ENCODE measurements at places on chromosomes 2 and 18.

DNA sequence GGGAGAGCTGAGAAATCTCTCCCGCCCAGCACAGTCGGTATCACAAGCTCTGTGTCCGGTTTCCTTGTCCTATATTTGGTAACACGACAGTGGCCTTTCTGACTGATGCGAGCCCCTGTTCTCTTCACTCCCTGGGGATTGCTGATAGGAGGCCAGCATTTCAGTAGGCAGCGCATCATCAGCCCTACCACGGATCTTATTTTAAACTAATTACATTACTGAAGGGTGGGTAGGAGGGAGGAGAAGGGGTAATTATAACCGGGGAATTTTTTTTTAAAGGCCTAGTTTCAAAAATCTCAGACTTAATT, 125.6 kb upstream of the LGALSL start:
- DNase-seq = no peak

DNA sequence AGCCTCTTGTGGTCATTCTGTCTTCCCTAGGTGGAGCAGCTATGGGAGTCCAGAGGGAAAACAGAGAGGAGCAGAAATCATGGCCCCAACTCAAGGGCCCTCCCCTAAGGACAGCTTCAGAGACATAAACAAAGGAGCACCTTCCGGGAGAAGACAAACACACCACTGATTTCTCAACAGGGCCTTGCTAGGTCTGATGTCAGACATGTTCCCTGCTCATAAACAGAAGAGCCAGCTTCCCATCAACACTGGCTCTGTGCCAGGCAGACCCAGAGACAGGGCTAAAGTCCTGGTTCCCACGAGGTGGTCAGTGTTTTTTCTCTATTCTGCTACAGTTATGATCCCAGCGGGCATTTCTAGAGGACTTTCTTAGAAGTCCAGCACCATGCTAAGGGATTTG, 19.3 kb downstream of the CXCR2 start:
- no peak for DNase-seq

DNA sequence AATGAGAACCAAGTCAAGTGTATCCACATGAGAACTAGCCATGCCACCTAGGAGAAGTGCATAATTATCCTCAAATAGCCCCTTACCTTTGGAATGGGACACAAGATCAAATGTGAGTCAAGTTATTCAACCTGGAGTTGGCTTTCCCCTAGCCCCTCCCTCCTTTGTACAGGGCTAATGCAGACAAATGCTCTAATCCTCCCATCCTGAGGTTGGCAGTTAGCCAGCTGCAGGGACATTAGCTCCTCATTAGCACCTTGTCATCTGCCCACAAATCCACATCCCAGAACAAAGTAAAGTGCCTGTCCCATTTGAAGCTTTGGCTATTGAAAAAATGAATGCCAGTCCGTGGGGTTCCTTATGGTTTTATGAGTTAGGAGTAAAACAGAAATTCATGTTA, 294.1 kb upstream of the FANCL start:
- DNase-seq = peak; percentile 79

- no peak for DNase-seq
Observed at GRCh38 chr18:54532222-54532621, 58.8 kb upstream of the DYNAP start.

- DNase-seq = no peak
Observed at GRCh38 chr2:169073963-169074751, 4.8 kb downstream of the DHRS9 start.

DNA sequence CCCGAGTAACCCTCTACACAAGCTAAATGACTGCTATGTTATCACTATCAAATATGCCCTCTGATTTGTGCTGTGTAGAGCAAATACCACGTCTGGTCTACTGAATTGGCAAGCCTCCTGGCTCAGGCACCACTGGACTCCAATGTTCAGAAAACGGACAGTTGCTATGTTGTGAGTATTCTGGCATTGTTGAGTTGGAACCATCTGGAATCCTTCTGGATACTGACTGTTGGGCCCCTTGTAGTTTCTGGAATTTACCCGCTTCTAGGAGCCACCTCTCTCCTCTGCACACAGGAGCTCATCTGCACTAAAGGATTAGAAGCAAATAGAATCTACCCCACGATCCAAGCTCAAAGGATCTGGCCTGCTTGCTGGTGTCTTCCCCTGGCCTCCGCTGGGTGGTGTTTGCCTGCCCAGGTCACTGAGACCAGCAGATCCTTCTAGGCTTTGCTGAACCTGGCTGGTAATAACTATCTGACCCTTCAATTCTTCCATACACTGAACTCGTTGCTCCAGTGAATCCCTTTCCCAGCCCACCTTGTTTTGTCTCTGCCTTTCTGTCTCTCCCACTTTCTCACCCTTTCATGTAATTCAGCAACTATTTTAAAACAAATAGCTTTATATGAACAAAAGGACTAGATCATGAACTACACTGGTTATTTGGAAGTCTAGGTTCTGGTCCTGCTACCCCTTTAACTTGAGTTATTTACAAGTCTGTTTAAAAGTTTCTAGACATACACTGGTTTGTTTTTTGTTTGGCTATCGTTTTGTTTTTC, 2.1 kb upstream of the HAAO start:
- no peak for DNase-seq

DNA sequence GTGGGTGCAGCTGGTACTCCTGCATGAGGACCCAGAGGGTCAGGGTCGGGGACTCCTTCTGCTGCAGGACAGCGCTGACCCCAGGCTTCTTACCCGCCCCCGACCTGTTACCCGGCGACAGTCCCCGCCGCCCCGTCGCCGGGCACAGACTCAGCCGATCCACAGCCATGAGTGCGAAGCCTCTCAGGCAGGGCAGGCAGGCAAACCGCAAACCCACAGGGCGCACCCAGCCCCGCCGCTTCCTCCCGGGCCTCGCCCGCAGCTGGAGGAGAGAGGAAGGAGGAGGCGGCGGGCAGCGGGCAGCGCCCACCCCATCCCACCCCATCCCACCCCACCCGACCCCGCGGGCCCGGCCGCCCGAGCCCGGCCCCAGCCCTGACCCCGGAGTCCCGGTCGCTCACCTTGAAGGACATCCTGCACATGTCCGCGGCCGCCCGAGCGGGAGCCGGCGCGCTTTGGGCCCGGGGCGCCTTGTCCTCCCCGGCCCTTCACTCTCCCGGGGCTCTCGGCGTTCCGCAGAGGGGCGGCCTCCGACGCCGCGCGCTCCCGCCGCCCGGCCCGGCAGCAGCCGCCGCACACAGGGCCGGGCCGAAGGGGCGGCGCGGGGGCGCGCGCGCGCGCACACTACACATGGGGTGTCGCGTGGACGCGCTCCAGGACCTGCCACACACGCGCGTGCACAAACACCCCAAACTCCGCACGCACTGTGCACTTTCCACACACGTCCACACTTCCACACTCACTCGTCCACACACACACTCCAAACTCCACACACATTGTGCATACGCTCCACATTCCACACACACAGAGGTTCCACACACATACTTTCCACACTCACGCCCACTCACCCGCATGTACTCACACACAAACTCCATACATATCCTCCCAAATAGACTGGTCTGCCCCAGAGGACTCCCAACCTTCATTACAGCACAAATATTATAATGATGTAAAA, at the start of gene ANKRD29:
TSS of gene ANKRD29 (minus strand) at position 603 of the 955 bp plus-strand sequence. CDS start at position 422, 181 bp downstream.
- DNase-seq = no peak

GRCh38 chr18:12531749-12532148, 124.0 kb downstream of the PRELID3A start:
- DNase-seq = no peak

- DNase-seq = no peak
Observed at GRCh38 chr2:219010162-219010756, 17.0 kb upstream of the CRYBA2 start.

DNA sequence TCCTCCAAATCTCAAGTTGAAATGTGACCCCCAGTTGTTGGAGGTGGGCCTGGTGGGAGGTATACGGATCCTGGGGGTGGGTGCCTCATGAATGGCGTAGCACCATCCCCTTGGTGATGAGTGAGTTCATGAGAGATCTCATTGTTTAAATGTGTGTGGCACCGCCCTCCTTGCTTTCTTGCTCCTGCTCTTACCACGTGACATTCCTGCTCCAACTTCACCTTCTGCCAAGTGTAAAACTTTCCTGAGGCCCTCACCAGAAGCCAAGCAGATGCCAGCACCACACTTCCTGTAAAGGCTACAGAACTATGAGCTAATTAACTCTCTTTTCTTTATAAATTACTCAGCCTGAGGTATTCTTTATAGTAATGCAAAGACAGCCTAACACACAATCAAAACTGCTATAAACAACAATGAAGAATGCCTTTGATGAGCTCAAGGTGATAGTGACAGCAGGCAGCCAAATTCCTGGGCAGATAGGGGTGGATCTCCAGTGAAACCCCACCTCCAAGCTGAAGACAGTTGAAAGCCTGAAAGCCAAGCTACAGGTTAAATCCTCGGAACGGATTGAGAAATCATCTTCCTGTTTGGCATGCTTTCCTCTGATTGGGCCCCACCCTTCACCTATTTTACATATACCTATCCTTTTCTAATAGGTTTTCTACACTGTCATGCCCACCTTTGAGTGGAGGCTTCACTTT, 26.9 kb downstream of the MCEE start:
- DNase-seq = no peak

DNA sequence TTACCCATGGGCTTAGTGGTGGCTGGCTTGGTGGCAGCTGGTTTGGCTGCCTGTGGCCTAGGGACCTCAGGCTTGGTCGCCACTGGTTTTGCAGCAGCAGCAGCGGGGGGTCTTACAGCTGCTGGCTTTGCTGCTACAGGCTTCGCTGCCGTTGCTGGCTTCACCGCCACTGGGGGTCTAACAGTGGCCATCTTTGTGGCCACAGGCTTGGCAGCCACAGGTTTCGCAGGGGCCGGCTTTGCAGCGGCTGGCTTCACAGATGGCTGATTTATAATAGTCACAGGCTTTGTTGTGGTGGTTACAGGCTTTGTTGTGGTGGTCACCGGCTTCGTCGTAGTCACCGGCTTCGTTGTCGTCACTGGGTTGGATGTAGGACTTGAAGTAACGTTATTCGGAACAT, 77.8 kb downstream of the COL6A3 start:
- no peak for DNase-seq

DNA sequence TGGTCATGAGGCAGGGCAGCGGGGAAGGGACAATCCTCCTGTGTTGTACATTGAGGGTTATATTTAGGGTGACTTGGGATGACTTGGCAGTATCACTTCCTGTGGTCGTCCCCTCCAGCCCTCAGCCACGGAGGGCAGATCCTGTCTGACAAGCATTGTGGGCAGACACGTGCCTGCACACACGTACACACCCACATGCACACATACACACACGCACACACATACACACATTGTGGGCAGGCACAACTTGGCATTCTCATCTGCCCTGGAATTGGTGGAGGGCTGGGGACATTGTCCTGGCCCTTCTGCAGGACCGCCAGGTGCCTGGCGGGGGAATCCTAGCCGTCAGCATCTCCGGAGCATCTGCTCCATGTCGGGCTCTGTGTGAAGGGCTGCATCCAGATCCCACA, 47.6 kb downstream of the ODC1 start:
- no peak for DNase-seq

GRCh38 chr18:70074116-70074515, 126.4 kb upstream of the CD226 start:
- no peak for DNase-seq

- no peak for DNase-seq
Observed at GRCh38 chr2:149617476-149617875, 29.9 kb upstream of the MMADHC start.

DNA sequence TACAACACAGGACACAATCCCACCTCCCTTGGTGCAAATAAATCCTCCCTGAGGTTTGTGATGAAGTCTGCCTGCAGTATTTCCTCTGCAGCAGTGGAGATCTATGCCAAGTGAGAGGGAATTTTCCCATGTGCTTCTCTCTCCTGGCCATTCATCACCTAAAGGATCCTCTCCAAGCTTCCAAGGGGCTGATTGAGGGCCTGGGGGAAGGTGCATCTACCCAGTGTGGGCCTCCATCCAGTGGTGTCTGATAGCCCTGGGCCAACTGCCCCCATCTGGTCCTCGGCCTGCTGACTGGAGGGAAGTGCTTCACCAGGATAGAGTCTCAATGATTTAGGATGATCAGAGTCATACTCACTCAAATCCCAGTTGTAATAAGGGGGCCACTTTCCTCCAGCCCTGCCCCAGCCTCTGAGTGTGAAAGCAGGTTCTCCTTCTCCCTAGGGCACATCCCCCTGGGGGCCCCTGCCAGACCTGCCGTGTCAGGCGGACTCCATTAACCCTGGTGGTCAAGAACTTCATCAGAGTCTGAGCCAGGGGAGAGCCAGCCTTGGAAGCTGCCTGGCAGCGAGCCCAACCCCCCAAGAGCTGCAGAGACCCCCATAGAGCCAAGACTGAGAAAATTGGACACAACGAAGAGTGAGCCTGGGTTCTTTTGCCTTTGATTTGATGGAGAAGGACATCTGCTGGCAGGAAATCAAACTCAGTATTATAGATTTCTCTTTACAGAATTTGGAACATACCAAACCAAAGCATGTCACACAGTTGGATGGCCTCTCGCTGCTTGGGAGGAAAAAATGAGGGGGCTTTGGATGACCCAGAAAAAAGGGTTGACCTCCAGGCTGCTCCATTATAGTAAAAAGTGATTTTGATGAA, 509.6 kb downstream of the CMPK2 start:
- DNase-seq = no peak

GRCh38 chr2:204638471-204639194, 93.4 kb downstream of the PARD3B start:
- no peak for DNase-seq

GRCh38 chr2:47631792-47632398, 151.1 kb upstream of the MSH6 start:
- DNase-seq = no peak

- DNase-seq = no peak
Observed at GRCh38 chr2:198591586-198591985, 787.2 kb downstream of the PLCL1 start.

DNA sequence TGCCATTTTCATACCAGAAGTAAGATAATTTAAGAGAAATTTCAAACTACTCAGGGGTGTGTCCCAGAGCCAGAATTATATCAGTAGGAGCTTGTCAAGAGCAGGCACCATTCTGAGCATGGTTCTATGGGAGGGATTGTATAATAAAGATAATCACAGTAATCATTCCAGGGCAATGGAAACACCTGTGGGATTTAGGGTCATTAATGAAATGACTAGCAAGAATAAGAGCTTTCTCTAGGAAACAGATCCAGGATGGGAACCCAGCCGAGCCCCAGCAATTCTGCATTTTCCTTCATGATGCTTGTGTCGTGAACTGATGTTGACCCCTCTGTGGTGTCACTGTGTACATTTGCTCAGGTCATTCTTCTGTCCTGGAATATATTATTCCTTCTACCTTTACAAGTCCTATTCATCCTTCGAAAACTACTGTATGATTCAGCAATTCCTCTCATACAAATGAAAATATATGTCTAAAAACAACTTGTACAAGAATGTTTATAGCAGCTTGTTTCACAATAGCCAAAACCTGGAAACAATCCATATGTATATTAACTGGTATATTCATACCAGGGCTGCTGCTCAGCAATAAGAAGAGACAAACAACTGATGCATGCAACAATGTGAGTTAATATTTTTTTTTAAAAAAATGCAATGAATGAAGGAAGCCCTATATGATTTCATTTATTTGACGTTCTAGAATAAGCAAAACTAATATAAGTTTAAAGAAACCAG, 687.8 kb upstream of the KLHL29 start:
- DNase-seq = no peak

DNA sequence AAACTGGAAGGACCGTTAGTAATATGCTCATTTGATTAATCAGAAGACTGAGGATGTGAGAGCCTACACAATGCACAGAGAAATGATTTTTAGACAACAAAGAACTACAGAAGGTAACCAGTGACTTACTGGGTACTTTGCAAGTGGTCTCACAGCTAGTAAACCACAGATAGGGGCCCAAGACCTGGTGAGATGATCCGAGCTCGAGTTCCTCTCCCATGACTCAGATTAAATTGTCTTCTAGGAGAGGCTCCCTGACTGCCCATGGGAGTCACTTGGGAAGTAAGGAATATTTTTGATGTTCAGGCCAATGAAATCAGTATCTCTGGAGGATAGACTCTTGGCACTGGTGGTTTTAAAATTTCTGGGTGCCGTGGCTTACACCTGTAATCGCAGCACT, 220.2 kb downstream of the CLIP4 start:
- DNase-seq = no peak
